ENCODE measurements at places on chromosomes 1 and 21.

GRCh38 chr1:207805841-207806421 is 54.1 kb downstream of the CD46 start:
- DNase-seq = no peak

DNA sequence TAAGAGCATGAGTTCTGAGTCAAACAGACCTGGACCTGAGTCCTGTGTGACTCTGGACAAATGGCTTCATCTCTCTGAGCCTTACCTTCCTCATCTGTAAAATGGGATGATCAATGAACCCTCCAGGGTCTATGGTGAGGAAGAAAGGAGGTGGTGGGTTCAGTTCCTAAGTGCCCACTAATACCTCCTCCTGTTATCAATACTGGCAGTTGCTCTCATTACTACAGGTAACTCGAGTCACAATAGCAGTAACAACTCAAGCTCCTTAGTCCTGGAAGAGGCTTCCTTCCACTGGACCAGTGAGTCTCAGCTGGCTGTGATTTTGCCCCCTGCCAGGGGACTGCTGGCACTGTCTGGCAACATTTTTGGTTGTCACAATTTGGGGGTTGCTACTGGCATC is 2.6 kb downstream of the PADI2 start:
- DNase-seq = no peak

DNA sequence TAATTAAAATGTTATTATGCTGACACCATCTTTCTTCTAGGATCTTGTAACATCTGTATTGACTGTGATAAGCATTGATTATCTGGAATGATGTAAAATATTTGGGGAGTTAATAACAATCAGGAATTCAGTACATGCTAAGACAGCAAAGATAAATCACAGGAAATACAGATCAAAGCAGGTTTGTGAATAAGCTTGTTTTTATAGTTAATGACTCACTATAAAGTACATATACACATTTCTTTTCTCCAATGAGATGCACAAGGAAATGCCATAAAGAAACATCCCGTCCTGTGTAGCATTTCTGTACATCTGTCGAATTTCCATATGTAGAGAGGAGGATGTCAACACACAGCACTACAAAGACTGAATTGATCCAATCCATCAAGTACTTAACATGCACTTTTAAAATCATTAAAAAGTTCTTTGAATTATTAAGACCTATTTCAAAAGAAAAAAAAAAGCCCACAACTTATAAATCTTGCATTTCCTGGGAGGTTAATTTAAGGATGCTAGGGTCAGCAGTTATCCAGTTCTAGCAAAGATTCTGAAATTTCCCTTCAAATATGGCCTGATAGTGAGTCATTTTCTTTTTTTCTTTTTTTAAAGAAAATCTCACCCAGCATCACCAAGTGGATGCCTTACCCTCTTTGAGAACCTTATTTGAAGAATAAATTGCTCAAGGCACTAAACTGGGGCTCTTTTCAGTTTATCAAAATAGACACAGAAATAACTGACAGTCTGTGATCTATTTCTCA is 243.2 kb upstream of the NR5A2 start:
- no peak for DNase-seq

DNA sequence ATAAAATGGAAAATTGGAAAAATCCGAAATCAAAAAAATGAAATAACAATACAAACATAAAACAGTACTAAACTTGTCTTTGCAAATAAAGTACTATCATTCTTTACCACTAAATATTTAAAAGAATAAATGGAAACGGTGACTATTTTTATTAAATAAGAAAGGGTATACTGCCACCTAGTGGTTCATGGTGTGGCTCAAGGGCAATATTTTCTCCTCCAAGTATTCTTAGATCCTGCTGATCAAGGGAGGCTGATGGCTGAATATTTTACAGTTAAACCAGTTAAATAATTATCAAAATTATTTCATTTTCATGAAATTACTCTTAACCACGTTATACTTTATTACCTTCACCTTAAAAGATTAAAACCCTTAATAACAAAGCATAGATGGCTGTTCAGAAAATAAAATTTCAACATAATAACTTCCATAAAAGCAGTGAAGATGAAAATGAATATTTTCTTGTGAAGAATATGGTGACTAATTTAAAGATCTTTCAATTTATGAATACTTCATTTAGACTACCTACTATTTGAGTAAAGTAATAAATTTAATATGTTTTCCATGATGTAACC is 1793.9 kb downstream of the NCAM2 start:
- peak; percentile 31 for DNase-seq

DNA sequence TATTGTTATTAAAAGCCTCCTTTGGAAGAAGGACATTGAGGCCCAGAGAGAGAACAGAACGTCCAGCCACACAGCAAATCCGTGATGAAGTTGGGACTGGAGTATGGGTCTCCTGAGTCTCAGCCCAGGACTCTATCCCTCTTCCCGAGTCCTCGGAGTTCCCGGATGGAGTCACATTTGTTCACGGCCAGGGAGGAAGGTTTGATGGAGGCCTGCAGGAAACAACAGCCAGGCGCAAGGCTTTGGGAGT is 357 bp upstream of the TXLNA start:
- DNase-seq = no peak

DNA sequence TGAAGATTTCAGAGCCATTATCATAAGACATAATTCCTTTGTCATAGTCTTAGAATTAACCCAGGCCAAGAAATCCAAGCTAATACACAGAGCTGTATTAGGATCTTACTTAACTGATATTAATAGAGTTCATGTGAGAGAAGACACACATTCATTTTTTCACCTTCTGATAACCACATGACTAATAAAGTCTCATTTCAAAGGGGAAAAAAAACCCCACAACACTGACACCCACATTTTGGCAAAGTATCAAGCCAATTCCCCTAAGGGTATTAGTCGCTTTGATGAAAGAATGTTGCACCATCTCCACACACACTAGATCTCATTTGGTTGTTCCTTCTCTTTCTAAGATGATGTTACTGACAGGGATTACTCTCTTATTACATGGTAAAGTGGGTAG is 344.4 kb upstream of the ESRRG start:
- DNase-seq = no peak

DNA sequence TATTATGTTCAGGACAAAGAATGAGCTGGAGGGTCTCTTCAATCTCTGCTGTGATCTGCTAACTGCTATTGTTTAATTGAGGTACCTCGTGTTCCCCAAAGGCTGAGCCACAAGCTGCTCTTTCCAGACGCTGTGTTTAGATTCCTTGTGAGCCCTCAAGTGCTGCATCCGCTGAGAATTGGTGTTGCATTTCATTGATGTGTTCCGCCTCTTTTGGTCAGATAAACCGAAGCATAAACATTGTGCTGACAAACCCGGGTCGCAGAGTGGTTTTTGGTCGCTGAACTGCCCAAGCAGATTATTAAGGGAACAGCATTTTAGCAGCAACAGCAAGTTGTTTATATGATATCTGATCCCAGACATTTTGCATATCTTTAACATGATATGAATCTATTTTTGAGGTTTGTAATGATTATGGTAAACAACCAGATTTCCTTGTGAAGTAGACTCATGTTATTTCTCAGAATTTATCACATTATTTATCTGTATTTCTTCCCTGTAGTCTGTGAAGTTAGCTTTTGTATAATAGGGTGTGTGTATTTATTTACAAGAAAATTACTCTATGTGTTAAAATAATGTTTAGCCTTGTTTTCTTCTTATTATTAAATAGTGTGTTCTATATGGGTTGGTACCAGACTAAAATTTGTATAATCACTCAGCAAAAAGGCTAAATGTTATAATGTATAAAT is 217.2 kb upstream of the C1orf105 start:
- peak; percentile 27 for DNase-seq

- DNase-seq = no peak
Observed at GRCh38 chr1:179366093-179366800, 476 bp downstream of the AXDND1 start.

- no peak for DNase-seq
Observed at GRCh38 chr1:10424034-10424433, 6.2 kb upstream of the CENPS start.

- DNase-seq = no peak
Observed at GRCh38 chr1:11691928-11692711, 610 bp downstream of the DRAXIN start.

- DNase-seq = no peak
Observed at GRCh38 chr1:5753549-5754421, 238.4 kb downstream of the NPHP4 start.

DNA sequence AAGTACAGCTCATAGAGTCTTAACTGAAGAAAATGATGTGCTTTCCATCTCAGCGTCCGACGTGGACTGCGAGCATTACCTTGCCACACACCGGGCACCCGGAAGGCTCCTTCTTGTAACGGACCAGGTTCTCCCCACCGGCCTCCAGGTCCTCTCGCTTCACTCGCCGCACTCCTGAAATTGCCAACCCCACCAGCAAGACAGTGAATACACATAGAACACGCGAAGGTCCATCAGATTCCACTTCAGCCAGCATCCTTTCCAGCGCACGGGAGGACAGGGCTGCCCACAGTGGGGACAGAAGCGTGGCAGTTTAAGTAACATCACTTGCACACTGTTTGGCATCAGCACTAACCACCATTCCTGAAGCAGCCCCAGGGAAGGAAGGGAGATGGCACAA is 53.3 kb downstream of the PRDM15 start:
- DNase-seq = no peak

DNA sequence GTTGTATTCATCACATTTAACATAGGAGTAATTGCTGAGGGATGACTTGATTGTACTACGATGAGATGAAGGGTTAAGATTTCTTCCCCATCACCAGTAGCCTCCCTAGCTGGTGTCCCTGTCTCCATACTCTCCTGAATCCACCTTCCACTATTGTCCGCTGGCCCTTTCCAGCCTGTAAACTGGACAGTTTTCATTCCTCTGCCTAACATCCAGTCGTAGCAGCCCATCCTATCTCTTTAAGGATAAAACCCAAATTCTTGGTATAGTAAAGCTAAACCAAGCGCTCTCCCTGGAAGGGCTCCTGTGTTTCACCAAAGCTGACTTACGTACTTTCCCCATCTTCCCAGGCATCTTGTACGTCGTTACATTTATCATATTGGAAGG is 670 bp downstream of the COX20 start:
- DNase-seq = no peak

- no peak for DNase-seq
Observed at GRCh38 chr21:35086357-35086756, 37.3 kb upstream of the RUNX1 start.

DNA sequence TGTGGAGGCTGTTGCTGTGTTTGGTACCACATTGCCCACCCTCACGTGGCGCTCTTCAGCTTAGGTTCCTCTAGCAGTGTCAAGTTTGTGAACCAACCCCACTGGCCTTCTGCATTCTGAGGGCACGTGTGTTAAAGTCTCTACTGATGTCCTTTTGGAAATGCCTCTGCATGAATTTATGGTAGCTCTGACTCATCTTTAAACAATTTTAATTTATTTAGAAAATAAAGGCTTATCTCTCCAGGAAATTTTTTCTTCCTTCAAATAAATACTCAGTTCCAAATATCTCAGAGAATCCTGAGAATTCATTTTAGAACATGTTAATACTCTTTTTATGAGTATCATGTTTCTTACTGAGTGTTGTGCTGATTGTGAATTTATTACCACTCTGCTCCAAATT is 5.5 kb downstream of the CD1D start:
- no peak for DNase-seq

- no peak for DNase-seq
Observed at GRCh38 chr1:114521396-114522263, 10.6 kb upstream of the TRIM33 start.

DNA sequence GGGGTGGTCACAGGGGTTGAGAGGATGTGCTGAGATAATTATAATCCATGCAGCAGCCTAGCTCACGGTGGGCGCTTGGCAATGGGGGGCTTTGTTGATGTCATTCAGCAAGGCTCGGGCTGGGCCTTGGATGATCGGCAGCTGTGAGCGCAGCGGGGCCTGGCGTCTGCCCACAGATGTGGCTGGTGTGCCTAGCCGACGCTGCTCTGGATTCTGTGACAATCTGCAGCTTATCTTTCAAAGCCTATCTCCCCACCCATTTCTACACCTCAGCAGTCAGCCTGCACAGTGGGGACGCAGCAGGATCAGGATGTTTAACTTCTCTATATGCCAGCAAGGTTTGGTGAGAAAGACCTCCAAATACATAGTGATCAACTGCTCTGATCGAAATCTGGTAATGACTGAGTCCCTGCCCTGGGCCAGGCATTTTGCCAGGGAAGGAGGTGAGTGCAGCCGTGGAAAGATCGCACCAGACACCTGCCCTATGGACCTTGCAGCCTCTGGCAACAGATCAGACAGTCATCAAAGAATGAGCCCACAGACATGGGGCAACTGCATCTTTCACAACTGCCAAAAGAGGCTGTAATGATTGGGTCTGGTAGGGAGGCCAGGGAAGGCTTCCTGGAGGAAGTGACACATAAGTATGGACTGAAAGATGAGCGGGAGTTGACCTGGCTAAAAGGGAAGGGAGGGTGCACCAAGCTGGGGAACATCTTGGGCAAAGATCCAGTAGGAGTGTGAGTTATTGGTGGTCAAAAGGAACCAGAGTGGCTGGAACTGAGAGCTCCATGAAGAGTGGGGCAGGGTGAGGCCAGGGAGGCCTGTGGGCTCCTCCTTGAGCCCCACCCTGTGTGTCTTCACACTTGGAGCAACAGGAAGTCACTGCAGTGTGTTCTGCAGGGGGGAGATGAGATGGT is 35.3 kb downstream of the EPHB2 start:
- no peak for DNase-seq

DNA sequence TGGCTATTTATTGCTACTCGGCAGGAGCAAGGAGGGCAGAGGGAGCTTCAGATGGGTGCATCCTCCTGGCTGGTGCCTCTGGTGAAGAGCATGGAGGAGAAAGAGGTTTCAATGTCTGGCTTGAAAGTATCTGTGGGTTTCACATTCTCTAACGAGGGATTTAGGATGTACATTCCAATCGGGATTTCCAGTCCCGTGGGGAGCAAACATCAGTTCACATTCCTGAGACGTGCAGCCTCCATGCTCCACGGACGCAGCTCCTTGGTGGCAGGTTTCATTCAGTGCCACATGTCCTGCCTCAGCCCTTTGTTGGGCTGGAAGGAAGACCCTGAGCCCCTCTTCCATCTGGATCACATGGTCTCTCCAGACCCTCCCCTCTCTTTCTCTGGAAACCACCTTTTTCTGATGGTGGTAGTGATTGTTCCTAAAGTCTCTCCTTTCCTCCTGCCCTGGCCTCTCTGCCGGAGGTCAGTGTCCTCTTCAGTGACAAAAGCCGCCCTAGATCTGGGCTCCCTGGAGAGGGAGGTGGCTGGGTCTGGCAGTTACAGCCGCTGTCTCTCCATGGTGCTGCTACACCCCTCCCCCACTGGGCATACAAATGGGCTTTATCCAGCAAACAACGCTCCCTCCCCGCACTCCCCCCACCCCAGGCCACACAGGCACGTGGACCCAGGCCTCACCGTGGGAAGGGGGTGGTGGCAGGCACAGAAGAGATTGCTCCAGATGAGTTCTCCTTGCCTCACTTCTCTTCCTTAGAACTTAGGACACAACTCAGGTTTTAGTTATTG is 826 bp upstream of the CA14 start:
- DNase-seq = no peak

Data from NCI-H1436 (cell line).